Myocyte (in vitro differentiated cells): ENCODE measurements at places on chromosomes 1 and 21.

- no peak for DNase-seq
Measured at GRCh38 chr21:34073749-34074282, 438 bp downstream of the MRPS6 start.

GRCh38 chr1:1925437-1926345, 6.6 kb upstream of the TMEM52 start:
- DNase-seq: no peak

DNA sequence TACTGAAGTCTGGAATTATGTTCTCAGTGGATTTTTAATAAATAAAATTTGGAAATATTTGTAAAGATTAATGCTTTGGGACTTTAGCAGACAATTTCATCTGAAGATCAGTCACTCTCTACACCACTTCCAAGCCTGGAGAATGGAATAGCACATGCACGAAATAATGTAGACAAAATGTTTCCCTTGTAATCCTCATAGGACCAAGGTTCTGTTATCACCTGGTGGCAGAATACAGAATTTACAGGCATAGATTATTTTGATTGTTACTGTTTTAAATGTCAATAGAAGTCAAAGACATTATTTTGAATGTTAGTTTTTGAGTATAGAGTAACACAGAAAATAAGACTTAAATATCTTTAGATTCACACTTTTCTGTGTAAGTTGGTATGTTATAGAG, 9.1 kb upstream of the ELAVL4 start:
- DNase-seq: no peak

DNA sequence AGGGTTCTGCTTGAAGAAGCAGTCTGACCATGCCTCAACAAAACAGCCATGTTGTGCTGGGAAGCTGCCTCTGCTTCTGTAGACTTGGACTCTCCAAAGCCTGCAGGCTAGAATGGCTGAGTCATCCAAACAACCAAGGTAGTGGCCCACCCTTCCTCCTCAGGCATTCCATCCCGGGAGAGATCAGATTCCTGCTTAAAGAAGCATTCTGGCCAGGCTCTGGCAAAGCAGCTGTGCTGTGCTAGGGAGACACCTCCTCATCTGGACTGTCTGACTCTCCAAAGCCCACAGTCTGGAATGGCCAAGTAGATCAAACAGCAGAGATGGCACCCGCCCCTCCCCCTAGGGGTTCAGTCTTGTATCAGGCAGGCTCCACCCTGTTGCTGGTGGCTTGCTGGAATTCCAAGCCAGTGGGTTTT, 38.3 kb upstream of the F3 start:
- DNase-seq: peak; percentile 89

DNA sequence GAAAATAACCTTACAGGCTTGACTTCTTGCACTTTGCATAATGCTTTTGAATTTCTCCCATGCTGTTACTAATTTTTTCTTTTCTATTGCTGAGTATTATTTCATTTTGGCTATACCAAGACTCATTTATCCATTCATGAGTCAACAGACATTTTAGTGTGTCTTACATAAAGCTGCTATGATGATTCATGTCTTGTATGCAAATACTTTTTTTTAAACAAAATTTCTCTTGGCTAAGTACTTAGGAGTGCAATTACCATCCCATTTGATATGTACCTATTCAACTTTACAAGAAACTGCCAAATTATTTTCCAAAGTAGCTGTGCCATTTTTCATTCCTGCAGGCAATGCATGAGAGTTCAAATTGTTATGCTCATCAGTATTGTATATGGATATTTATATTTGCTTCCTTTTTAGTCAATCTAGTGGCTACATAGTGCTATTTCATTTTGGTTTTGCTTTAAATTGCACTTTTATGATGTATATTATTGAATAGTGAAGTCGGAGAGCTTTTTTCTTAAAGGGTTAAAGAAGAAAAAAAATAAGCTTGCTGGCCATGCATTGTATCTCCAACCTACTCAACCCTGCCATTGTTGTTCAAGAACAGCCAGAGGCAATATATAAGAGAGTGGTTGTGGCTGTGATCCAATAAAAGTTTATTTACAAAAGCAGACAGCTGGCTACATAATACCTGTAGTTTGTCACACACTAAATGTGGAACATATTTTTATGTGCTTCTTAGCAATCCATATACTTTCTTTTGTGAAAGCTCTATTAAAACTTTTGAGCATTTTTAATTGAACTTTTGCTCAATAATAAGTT, 862.8 kb downstream of the KCNT2 start:
- no peak for DNase-seq

DNA sequence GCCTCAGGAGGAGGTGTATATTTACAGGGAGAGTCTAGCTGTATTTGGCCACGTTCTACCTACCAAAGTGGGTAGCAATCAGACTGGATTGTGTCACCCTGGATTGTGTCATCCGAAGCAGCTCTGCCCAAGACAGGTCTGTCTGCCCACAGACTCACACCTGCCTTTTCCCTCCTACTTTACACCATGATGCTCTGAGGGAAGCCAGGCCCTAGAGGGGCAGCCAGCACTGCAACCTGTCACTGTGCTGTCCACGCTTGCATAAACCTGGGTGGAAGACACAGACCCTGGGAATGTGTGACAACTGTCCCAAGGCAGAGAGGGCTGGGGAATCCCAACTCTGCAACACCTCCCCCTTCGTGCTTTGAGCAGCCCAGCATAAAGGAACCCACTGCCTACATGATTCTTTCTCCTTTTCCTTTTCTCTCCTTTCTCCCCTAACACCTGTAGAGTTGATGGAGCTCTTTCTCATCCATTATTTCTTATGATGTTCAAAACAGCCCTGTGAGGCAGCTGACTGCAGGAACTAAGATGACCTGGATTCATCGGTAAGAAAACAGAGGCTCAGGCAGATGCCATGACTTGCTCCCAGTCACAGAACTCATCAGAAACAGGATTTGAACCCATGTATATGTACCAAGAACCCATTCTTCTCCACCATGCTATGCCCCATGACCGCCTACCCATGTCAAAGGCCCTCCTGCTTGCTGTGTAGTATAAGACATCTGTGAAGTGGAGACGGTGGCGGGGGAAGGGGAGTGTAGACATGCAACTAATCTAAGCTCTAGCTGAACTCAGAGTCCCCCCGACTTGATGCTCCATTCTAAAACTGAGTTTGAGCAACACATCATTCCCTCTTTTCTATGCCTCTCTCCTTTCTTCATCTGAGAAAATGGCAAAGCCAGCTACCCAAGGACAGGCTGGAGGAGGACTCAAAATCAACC, 55.9 kb downstream of the ITPKB start:
- DNase-seq: no peak

- DNase-seq: no peak
Measured at GRCh38 chr1:56380531-56380930, 198.8 kb downstream of the PLPP3 start.

DNA sequence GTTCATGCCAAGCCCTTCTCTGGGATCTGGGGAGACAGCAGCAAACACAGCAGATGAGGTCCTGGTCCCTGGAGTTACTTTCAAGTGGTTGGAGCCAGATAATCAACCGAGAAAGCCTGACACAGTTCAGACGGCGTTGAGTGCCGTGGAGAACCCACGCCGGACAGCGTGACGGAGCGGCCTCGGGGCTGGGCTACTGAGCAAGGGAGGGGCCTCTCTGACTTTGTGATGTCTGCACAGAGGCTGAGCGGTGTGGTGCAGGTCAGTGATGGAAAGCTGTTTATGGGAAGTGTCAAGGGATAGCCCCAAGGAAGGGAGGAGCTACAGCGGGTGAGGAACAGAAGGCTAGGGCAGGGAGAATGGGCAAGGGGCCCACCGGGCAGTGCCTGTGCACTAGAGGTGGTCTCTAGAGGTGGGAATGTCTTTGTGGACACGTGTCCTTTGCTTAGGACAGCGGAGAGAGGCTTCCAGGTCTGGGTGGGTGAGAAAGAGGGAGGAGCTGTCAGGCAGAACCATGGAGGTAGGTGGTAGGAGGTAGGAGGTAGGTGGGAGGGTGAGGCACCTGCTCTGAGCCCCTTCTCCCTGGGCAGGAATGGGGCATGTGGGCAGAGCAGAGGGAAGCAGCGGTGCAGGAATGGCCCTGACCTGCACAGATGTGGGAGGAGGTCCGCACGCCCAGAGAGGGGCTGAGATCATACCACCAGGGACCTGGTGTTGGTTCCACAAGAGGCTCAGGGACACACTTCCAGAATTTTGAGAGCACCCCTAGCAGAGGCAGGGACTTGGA, 62.8 kb downstream of the RUNX3 start:
- DNase-seq: no peak

DNA sequence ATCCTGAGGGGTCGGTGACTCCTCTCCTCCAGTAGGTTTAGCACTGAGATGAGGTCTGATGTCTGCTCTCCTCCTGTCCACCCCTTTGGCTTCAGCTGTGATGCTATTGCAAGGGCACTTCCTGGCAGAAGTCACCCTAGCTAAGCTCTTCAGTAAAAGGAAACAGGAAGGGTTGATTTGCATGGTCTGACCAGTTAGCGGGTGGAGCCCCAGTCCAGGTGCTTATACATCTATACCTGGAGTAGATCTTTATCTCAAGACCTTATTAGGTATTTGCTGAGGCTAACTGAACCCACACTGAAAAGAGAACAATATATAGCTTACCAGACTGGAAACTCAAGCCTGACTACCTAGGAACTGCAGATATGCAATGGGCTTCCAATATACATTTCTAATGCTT, 28.9 kb upstream of the NFASC start:
- no peak for DNase-seq

DNA sequence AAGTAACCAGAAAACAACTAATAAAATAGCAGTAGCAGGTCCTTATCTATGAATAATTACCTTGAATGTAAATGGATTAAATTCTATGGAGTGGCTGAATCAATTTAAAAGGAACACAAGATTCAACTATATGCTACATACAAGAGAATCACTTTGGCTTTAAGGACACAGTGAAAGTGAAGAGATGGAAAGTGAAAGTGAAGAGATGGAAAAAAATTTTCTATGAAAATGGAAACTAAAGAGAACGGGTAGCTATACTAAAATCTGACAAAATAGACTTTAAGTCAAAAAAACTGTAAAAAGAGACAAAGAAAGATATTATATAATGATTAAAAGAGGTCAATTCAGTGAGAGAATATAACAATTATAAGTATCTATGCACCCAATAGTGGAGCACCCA, 54.7 kb downstream of the C1orf185 start:
- DNase-seq: no peak

- DNase-seq: no peak
Measured at GRCh38 chr1:227541796-227542152, 21.6 kb upstream of the ZNF678 start.

DNA sequence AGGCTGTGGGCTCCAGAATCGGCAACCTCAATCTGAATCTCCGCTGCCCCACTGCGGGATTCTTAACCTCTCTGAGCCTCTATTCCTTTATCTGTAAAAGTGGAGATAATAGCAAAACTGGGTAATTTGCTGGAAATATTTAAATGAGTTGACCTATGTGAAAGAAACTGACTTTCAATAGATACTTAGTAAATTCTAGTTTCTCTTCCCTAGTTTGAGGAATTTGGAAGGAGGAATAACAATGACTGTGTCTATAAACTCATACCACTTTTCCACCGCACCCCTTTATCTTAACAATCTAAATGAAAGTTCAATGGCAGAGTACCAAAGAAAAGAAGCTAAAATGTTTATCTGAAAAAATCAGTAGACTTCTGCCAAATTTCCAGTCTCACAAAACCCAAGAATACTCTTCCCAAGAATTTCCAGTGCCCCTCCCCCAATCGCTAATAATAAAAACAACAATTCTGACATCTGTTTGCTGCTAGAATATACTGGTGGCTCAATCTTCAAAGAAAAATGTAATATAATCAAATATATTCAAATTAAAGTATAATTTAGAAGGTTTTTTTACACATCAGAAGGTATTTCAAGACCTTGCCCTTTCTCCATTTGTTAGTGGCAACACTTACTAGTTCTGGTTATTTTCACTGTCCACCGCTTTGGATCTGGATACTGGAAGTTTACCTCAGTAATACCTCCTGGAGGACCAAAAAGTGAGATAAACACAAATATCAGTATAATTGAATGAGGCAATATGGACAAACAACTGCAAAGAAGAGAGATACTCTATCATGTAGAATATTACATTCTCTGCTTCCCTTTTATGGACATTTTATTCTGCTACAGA, 171.2 kb downstream of the LTN1 start:
- DNase-seq: no peak

DNA sequence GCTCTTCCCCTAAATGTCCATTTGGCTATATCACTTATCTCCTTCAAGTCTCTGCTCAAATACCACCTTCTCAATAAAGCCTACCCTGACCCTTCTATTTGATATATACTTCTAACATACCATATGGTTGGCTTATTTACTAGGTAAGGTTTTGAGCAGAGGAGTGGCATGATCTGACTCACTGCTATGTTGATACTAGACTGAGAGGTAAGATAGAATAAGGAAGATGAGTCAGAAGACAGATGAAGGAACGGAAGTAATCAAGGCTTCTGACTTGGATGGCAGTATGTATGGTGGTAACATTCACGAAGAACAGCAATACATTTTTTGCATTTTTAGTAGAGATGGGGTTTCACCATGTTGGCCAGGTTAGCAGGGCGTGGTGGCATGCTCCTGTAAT, 4.8 kb upstream of the HRNR start:
- DNase-seq: no peak

DNA sequence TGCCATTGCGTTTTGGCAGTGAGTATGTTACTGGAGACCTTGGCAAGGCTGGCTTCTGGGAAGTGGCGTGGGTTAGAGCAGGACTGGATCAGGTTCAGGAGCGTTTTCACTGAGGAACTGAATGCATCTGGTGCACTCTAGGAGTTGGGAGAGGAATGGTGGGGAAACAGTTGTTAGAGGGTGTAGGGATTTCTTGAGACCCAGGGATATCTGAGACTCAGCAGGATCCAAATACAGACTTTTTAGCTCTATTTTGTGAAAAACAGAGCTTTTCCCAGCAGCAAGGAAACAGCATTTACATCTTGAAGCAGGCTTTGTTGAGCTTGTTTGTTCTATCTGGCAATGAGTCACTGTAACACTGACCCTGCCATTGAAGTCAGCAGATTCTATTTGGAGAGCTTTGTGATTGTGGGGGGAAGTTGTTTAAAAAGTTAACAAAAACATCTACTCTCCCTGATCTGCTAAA, 56.9 kb upstream of the NRIP1 start:
- peak; percentile 79 for DNase-seq

DNA sequence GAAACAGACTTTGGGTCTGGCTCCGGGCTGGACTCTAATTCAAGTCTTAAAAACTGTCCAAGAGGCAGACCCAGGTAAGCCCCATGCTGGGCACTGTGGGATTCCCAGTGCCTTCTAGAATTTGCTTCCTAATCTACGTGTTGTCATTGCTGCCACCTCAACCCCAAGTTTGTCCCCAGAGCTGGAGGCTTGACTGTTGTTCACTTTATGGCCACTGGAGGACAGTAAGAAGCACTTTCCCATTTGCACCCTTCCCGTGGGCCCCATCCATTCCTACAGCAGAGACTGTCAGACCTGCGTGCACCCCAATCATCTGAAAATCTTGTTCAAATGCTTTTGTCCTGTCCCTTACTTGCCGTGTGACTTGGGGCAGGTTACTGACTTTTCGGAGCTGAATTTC, 29.4 kb upstream of the VASH2 start:
- no peak for DNase-seq
